ENCODE measurements at places on chromosomes 5 and 9.

DNA sequence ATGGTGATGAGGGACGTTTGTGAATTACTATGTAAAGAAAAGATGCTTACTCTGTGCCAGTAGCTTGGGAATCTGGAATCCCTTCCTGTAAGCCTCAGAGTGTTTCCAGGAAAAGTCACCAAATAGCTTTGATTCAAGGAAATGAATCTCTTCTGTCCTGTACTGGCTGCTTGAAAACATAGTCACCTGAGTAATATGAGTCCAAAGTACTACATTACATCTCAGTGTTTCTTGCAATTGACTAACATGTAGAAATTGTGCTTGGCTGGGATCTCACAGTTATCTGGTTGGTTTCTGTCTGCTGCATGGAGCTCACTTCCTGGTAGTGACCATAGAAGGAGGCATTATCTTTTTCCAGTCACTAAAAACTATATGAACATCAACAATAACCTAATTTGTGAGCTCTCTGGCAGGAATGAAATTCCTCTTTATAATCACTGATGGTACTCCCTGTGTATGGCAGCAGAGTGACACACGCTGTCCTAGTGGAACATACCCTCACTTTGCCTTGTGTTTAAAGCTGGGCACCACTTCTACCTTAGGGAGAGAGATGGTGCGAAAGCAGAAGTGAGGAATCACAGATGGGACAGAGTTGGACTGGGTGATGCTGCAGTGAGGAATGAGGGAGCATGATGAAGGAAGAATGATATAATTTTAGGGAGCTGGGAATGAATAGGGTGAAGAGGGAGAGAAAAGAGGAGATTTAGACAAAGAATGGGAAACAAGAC, 568.5 kb downstream of the RAB3C start:
- no peak for DNase-seq

DNA sequence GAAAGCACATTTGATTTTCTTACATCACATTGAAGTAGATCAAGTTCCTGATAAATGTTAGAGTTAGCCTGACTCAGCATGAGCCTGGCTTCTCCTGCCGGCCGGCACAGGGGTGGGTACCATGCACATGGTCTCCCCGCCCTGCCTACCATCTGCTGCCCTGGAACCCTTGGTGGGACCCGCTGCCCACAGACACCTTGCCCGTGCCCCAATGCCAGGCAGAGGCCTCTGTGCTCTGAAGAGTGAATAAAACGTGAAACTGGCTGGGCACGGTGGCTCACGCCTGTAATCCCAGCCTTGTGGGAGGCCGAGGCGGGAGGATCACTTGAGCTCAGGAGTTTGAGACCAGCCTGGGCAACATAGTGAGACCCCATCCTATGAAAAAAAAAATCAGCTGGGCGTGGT, 17.3 kb downstream of the EXD3 start:
- DNase-seq, result no peak

GRCh38 chr9:70934642-70935041, 186.8 kb downstream of the TRPM3 start:
- DNase-seq, result no peak

GRCh38 chr5:150500905-150501304, 7.0 kb upstream of the NDST1 start:
- DNase-seq, result no peak

DNA sequence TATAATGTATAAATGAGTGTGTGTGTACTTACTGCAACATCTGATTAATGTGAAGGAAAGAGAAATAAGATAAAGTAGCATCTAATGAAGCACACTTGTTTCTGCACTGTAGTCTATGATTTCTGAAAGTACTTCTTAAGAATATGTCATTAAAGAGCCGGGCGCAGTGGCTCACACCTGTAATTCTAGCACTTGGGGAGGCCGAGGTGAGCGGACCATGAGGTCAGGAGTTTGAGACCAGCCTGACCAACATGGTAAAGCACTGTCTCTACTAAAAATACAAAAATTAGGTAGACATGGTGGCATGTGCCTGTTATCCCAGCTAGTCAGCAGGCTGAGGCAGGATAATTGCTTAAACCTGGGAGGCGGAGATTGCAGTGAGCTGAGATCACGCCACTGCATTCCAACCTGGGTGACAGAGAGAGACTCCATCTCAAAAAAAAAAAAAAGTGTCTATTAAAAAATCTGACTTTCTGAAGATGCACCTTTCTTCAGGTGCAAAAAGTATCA, 556.9 kb downstream of the PTPRD start:
- DNase-seq, result no peak

DNA sequence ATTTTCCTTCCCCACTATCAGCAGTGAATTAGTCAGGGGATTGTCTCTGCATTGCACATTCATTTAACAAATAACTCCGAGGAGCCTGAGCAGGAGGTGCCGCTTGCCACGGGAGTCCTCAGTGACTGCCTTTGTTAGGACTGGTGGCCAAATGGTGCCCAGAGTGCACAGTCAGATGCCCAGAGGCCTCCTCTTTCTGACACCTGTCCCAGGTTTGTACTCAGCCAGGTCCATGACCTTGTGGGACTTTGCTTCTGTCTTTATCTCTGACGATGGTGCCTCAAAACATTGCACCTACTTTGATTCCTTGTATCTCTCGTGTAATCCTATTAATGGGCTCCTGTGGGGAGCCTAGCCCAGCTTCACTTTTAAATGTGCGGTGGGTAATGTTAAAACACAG, 4.3 kb downstream of the SRD5A1 start:
- DNase-seq, result no peak

GRCh38 chr9:91305596-91306295, 56.0 kb downstream of the AUH start:
- DNase-seq, result no peak

DNA sequence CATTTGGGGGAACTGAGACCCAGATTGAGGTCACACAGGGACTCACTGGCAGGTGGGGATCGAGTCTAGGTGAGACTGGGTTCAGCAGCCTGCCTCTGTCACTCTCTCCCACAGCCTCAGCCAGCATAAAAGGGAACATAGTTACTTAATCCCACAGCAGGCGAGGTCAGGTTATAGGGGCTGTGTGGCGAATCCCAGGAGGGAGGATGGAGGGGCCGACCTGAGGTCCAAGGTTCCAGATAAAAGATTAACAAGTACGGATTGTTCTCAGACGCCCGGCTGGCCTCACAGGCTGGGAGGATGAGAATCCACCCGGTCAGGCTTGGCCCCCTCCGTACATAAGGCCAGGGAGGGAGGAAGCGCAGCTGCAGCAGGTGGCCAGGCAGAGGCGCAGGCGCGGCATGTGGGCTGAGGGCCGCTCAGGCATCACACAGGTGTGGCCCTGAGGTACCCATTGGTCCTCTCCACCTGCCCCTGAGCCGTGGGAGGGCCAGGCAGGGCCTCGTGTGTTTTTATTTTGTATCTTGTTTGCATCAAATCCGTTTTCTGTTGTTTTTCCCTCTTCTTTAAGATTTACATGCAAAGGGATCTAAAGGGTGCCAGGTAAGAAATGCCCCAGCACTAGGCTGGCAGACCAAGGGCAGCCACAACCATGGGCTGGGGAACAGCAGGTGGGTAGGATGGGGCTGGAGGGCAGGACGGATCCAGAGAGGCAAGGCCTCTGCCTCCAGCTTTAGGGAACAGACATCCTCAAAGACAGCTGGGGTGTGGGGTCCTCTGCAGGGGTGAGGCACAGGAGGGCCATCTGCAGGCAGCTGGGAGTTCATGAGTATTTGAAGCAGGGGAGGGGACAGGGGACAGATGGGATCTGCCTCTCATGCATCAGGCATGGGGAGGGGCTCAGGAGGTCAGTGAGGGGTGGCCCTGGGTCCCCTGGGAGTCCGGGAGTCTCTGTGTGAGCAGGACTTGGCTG, 3.6 kb downstream of the SUSD3 start:
- no peak for DNase-seq

GRCh38 chr9:16898464-16898863, 28.0 kb upstream of the BNC2 start:
- DNase-seq, result no peak

DNA sequence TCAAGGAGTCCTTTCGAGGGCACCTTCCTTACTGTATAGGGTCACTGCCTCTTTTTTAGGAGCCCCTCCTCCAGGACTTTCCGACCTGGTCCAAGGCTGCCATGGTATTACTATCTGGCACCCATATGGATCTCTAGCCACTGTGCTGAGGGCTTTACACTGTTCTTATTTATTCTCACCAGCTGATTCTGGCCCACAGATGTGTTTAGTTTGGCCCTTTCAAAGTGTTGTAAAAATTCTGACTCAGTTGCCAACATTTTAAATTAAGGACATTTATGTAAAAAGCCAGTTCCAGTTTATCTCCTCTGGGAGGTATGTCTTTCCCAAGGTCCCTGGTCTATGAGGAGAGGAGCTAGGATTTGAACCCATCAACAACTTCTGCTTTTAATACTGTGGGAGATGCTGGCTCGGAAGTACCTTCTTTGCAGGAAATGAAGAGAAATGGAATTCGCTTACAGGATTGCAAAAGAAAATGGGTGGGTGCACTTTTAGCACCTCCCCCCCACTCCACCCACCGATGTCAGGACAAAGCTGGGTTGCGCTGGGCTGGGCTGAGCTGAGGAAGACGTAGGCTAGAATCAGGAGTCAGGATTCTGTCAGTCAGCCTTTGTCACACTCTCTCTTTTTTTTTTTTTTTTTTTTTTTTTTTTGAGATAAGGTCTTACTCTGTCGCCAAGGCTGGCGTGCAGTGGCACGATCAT, 7.8 kb downstream of the JADE2 start:
- DNase-seq, result no peak

GRCh38 chr5:143605403-143606005, 202.0 kb upstream of the NR3C1 start:
- DNase-seq, result no peak

GRCh38 chr9:121192959-121193640, 8.6 kb downstream of the RAB14 start:
- no peak for DNase-seq

DNA sequence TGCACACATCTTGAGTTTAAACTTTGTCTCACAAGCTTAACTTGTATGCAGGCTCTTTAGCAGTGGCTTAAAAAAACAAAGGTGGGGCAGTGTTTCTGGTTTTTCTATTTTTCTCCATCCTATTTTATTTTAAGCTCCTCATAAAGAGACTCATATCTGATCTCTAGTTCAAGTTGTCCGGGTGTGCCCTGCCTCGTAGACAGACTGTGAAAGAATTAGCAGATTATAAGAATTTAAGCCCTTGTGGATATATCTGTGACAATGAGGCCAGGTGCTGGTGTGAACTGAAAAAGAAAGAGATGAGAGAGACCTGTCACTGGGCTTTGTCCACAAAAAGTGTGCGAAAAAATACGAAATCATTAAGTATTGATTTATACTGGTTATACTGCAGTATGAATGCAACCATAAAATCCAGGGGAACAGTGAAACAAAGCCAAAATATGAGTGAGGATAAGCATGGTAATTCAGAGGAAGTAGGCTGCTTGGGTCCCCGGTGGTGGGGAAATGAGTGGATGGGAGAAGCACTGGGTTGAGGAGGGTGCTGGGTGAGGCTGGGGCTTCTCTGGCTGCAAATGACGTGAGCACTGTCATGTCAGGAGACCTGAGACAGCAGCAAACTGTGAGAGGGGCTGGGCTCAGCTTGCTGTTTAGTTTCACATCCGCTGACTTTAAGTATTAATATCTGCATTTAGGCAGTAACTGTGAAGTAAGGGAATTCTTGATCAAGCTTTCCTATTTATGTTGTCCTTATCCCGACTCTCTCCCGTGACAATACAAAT, 179.7 kb upstream of the ANKRD55 start:
- DNase-seq, result no peak

- DNase-seq, result no peak
Observed at GRCh38 chr5:16936989-16937438, 926 bp upstream of the MYO10 start.

- no peak for DNase-seq
Observed at GRCh38 chr9:82101475-82101874, 112.9 kb downstream of the SPATA31D1 start.

GRCh38 chr5:61820836-61821235, 485.2 kb upstream of the KIF2A start:
- DNase-seq, result no peak

DNA sequence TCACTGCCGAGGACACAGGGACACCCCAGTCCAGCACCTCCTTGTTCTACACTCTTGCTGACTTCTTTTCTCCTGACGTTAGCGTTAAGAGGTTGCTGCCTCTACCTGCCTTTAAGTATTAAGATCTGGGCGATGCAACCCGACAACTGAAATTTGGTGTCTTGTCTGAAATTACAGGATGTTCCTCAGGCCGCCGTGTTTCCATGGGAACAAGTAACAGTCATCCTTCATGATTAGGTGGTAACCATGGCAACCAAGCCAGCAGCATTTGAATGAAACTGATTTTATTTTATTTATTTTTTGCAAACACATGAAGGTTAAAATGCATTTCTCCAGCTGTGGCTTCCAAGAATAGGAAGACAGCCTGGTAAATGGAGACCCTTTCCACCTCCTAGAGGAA, 20.8 kb downstream of the DAB2IP start:
- no peak for DNase-seq

- no peak for DNase-seq
Observed at GRCh38 chr5:59516161-59516560, 377.4 kb downstream of the PDE4D start.

GRCh38 chr5:50958852-50959457, 292.5 kb downstream of the PARP8 start:
- DNase-seq, result no peak

- DNase-seq, result no peak
Observed at GRCh38 chr9:124708633-124709291, 62.3 kb downstream of the NR6A1 start.

DNA sequence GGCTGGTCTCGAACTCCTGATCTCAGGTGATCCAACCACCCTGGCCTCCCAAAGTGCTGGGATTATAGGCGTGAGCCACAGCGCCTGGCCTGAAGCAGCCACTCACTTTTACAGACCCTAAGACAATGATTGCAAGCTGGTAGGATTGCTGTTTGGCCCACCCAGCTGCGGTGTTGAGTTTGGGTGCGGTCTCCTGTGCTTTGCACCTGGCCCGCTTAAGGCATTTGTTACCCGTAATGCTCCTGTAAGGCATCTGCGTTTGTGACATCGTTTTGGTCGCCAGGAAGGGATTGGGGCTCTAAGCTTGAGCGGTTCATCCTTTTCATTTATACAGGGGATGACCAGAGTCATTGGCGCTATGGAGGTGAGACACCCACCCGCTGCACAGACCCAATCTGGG, 1.5 kb downstream of the CA9 start:
- no peak for DNase-seq

DNA sequence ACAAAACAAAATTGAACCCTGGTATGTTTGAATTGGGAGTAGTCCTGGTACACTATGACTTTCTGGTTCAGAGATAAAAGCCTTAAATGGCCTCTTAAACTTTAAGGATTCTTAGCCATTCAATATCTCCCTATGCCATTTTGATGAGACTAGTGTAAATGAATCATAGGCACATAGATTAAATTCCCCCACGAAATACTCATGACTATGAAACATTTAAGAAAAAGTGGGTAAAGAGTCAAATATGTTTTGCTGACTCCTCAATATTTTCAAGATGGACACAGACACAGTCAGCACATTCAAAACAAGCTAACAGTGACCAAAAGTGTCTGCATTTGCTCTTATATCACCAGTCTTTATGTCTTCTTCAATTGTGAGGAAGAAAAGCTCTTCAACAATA, 278.3 kb downstream of the PDE4D start:
- DNase-seq, result no peak

DNA sequence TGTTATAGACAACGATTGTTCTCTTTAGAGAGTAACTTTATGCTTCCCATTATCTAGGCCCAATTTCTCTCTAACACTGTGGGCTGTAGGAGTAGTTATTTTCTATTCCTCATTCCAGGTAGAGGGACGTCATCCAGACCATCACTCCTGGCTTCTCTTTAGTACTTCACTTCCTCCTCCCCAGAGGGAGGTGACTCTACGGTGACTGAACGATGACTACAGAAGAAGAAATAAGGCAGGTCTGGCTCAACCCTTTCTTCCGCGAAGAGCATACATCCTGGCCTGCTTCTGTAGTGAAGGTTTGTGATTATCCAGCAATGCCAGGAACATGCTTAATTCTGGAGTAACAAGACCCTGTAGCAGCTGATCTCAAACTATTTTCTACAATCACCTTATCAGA, 50.8 kb downstream of the HMGCR start:
- no peak for DNase-seq
